Smooth muscle cell of the umbilical artery (primary cell): ENCODE measurements at places on chromosomes 1 and 21. TPM values are rescaled to one million over a fixed set of nuclear protein-coding genes. Genes with fewer than 3 reads are reported as not detected.

Gene MAP3K21
- total RNA-seq = 0.59 and 1.3 TPM in 2 replicates

Gene EFNA3
- 1.8 and 2.7 TPM in 2 replicates for total RNA-seq

Gene IFI44
- total RNA-seq = 7.8 and 17.2 TPM in 2 replicates

Gene ETV3L
- not detected in 2 replicates for total RNA-seq

Gene CD5L
- not detected in 2 replicates for total RNA-seq
